ENCODE measurements at places on chromosomes 1 and 21.

DNA sequence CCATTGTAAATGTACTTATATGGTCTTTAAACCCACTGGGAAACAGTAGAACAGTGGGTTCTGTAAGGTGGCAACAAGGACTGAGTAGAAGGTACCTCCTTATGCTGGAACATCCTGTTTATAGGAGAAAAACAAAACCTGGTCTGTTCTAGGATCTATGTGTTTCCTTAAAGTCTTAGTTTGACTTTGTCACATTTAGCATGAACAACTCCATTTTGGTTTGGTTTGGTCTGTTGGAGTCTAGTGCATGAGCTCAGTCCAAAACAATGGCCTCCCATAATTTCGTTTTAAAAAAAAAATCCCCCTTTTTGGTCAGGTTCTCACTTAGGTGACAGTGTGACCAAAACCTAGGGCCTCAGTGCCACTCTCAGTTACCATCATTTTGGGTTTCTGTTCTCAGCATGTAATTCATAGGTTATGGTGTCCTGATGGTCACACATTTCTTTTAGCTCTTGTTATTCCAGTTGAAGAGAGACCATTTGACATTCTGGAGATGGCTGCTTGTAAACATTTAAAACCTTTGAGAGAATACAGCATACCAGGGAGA lies 66.4 kb upstream of the IL12RB2 start:
- DNase-seq: no peak

GRCh38 chr21:19767546-19767945 lies 1230.7 kb upstream of the NCAM2 start:
- DNase-seq: no peak

DNA sequence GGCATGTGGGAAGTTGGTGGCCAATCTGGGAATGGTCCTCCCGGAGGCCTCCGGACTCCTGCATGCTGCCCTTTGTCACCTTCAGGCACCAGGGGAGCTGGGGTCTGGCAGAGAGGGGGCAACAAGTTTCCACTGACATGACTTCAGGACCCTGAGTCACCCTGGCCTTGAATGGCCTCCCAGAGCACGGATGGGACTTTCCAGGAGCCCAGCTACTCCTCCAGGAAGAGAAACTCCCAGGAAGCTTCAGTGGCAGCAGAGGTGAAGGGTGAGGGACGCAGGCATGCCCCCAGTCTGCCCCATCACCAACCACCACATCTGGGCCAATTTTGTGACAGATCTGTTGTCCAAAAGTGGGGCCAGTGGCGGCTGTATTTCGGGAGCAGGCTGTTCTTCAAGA lies 55.9 kb upstream of the WASF2 start:
- no peak for DNase-seq

DNA sequence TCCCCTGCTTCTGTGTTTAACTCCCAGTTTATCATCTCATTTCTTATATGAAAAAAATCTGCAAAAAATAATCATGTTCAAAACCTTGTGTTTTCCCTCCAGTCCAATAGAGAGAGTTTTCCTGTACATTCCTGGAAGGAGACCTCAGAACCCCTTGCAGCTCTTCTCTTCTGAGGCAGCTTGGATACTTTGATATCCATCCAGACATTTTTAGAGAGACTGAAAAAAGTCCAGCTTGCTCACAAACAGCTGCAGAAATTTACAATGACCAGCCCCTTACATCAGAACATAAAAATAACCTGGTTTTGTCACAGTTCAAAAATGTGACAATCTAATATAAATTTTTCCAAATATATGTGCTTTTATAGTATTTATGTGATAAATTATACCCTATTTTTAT lies 73.3 kb upstream of the C1orf115 start:
- DNase-seq: no peak

DNA sequence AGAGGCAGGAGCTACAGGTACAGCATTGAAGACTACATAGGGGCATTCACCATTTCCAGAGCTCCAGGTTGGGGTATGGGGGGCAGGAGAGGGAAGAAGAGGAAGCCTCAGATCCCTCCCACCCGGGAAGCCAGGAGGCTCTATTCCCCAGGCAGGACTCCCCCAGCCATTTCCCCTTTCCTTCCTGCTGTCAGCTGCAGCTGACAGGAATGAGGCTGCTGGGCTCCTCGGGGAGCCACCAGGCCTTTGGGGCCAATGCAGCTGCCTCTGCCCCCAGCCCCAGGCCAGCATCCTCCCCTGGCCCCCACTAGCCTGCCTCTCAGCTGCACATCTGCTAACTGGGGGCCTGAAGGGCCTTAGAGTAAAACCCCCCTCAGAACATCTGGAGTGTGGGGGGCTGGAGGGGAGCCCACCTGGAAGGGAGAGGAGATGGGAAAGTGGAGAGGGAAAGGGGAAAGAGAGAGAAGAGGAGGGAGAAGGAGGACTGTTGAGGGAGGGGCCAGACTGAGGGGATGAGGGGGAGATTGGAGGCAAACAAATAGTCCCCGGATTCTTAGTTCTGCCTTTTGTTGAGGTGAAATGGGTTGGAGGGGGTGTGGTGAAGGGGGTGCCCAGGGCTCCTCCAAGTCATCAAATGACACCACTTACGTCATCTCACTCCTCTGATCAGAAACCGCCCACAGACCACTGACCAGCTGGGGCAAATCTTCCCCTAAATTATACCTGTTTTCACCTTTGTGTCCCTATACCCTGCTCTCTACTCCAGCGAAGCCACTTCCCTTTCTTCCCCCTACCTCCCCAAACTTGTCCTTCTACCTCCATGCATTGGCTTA lies 58.0 kb downstream of the LGR6 start:
- no peak for DNase-seq

- DNase-seq: no peak
Measured at GRCh38 chr1:88296642-88297041, 387.4 kb upstream of the PKN2 start.

- DNase-seq: peak; percentile 92
Measured at GRCh38 chr1:201506557-201507359, at the start of gene CSRP1. Gene CSRP1, minus strand, starts transcription at chr1:201507123. Its CDS starts 10,820 bp downstream, at chr1:201496303.

DNA sequence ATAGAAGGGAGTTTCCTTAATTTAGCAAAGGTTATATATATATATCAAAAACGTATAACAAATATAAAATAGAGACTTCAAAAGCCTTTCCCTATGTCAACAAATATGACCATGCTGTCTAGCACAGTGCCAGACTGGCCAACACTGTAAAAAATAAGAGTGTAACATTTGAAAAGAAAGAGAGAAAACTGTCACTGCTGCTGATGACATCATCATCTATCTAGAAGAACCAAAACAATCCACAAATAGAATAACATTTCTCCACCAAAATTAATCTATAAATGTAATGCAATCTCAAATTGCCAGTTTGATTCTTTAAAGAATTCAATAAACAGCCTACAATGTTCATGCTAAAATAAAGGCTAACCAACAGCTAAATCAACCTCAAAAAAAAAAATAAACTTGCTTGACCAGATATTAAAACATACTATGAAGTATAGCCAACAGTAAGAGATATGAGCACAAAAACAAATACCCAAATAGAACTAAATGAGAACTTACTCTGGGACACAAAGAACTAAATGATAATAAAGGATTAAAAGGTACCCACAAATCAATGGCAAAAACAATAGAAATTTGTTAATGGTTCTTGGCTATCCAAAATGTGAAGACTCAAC lies 50.2 kb downstream of the ENAH start:
- DNase-seq: no peak

DNA sequence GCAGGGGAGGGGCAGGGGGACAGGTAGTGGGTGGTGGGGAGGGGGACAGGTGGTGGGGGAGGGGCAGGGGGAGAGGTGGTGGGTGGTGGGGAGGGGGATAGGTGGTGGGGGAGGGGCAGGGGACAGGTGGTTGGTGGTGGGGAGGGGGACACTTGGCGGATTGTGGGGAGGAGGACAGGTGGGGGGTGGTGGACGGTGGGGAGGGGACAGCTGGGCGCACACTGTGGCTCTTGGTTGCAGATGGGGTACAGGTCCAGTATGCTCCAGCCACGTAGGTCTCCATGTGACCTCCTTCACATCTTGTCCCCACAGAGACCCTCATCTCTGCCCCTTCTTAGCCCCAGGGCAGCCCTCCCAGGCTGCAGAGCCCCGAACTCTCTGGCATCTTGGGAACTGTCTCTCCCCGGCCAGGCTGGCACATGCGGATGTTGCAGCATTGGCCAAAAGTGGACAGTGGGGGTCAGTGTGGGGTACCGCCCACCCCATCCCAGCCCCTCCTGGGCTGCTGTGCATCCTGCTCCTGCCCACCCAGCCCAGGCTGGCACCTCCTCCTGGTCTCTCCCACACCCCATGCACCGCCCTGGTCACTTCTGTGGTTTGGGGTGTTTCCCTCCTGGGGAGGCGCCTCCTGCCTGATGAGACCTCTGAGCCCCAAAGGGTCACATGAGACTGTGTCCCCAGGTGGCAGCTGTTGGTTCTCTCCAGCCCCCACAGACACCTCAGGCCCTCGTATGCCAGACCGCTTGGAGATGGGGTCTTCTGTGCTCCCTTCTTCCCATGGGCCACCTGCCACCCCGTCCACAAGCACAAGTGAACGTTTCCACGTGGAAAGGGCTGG lies 7.6 kb upstream of the SLC19A1 start:
- DNase-seq: no peak

GRCh38 chr1:76933847-76934815 lies 66.9 kb downstream of the ST6GALNAC5 start:
- no peak for DNase-seq

DNA sequence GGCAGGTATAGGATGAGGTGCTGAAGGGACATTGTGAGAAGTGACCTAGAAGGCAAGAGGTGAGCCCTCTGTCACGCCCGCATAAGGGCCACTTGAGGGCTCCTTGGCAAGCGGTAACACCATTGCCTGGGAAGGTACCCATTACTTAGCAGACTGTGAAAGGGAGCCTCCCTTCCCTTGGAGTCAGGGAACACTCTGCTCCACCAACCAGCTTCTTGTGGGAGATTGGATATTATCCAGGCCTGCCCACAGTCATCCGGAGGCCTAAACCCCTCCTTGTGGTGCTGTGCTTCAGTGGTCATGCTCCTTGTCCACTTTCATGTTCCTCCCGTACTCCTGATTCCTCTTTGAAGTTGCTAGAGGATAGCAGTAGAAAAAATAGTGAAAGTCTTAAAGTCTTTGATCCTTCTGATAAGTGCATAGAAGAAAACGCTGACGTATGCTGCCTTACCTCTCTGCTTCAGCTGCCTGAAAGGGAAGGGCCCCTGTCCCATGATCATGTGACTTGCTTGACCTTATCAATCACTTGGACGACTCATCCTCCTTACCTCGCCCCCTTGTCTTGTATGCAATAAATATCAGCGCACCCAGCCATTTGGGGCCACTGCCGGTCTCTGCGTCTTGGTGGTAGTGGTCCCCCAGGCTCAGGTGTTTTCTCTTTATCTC lies 16.0 kb downstream of the RBBP4 start:
- no peak for DNase-seq

DNA sequence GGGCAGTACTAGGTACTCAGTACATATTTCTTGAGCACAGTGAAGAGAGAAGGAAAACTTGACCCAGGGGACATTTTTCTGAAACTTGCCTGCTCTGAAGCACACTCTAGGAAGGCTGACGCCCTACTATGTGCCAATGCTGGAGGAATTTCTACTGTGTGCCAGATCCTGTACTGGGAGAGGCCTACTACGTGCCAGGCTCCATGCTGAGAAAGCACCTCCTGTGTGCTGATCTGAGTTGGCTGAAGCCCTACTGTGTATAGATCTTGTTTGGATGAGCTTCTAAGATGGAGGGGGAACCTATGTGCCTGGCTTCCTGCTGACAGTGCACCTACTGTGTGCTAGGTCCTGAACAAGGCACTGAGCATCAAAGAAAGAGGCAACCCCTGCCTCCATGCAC lies 86.2 kb downstream of the GRIK3 start:
- DNase-seq: no peak

DNA sequence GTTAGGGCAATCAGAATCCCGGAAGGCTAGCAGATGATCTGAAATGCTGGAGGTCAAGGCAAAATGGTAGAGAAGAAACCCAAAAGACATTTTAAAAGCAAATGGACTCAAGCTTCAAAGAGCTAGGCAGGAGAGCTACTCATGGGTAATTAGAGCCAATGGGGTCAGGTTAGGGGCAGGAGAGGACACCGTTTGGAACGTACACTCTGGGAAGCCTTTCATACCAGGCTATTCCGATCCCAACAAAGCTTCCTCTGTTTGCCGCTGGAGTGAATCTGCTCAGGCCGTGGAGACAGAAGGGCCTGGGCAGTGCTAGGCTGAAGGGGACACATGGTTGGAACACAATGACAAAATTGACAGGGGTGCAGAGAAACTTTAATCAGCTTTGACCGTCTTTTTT lies 346.6 kb downstream of the RPS6KC1 start:
- DNase-seq: no peak

- DNase-seq: no peak
Measured at GRCh38 chr1:205938682-205939081, 4.6 kb downstream of the SLC26A9 start.

GRCh38 chr1:212366901-212367300 lies 47.8 kb downstream of the PACC1 start:
- no peak for DNase-seq

DNA sequence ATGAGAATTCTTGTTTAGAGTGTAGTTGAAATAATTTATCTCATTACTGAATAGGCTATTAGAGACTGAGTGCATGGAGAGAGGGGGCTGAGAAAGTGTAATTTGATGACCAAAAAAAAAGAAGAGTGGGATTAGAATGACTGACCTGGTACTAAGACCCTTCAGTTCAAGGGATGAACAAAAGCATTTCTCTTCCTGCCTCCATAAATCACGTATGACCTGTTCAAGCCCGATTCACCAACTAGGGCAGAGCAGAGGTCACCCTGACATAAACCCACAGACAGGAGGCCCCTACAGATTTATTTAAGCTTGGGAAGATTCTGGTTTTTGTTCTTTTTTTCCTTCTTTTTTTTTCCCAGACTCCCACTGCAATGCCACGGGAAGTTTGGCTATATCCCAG lies 123.7 kb upstream of the COP1 start:
- no peak for DNase-seq

DNA sequence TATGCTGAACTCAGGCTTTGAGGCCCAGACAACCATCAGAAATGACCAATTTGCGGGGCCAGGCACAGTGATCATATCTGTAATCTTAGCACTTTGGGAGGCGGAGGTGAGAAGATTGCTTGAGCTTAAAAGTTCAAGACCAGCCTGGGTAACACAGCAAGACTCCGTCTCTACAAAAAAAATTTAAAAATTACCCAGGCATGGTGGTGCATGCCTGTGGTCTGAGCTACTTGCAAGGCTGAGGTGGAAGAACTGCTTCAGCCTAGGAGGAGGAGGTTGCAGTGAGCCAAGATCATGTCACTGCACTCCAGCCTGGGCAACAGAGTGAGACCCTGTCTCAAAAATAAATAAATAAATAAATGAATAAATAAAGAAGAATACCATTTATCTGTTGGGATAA lies 156.5 kb downstream of the EIF4G3 start:
- DNase-seq: no peak

GRCh38 chr1:46639547-46639946 lies 22.9 kb upstream of the MOB3C start:
- no peak for DNase-seq

DNA sequence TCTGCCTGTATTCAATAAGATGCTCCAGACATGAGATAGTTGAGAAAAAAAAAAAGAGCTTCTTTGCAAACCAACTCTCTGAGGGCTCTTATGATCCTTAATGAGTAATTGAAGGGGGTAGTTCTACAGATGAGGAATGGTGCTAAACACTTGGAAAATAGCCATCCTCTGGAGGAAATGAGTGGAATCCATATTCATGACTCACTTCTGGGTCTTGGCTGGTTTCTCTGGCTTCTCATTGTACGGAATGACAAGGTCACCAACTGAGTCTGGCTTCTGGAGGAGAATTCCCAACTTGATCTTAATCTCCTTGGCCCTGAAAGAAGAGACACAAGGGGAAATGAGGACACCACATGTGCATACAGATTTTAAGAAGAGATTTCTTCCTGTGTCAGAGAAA lies 34.7 kb downstream of the RGS5 start:
- no peak for DNase-seq

- no peak for DNase-seq
Measured at GRCh38 chr1:98030483-98030882, 109.6 kb upstream of the DPYD start.

All from body of pancreas (tissue), 4 donors.